ENCODE measurements at places on chromosomes 7 and 10. TPM values are rescaled to one million over a fixed set of nuclear protein-coding genes. Genes with fewer than 3 reads are reported as not detected.

DYDC2 gene
- polyA plus RNA-seq: not detected

PI4K2A gene
- 19.6 TPM for polyA plus RNA-seq

VIPR2 gene
- polyA plus RNA-seq: 0.41 TPM

- peaks cover 58% of the 10 kb centered on the region for H3K4me1 ChIP-seq
- H3K36me3 ChIP-seq: peaks cover 2% of the 10 kb centered on the region
- no peak overlapping the region for H3K27ac ChIP-seq
- H3K4me3 ChIP-seq: no peak overlapping the region
These were observed 51.8 kb downstream of the CUX1 start for GRCh38 chr7:101869026-101869900.

DNA sequence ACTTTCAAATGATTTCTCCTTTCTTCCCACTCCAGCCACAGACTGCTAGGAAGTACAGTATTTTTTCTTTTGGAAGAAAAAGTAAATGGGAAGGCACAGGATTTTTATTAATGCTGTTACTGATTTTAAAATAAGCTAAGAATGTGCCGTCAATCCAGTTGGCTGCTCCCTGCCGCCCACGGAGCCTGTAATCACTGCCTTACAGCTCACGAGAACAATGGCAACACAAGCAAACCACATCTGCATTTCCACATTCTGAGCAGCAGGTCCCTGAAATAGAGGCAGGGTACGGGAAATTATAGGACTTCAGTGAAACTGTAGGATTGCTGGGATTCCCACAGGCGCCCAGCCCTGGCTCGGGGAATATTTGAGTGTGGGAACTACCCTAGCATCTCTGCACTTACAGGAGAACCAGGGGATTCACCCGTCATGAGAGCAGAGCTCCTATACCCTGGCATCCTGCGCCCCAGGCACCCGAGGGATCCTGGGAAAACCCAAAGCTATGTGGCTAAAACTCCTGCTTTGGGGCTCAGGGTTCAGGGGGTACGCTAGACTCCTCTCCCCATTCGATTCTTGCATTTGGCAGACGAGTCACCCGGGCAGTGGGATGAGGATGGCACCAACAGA is 72.9 kb upstream of the TNS3 start:
- no peak overlapping the region for H3K27ac ChIP-seq
- H3K36me3 ChIP-seq: no peaks in the 10 kb centered on the region
- no peak overlapping the region for H3K4me3 ChIP-seq
- H3K27me3 ChIP-seq: no peaks in the 10 kb centered on the region
- DNase-seq: no peak

DNA sequence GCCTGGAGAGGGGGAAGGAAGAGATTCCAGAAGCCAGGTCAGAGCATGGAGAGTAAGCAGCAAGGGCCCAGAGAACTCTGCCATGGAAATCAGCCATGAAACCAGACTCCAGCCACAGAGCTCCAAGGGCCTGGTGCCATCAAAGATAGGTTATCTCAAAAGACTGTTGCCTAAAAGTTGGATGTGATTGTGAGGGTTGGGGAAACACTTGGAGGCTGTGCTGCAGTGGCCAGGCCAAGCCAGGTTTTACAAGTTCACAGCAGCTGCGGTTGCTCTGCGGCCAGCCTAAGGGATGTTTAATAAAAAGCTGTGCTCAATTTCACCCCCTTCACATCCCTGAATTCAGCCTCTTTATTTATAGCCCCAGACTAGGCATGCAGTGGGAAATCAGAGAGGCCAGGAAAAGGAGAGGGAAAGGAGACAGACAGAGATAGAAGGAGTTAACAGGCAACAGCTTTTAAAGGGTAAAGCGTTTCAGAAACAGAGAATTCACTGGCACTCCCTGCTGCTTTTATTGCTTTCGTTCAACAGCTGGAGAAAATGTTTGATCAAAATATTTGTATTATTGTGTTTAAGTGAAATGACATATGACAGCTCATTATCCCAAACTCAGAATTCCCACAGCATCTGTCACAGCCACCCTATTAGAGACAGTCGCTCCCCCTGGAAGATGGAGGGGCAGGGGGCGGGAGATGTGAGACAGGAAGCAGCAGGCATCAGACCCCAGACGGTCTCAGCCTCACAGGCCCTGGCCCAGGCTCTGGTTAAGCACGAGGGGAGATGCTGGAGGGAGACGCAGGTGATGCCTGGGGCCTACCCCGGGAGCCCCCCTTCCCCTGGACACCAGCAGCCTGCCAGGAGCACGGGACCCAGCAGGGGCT is 140.1 kb downstream of the GLI3 start:
- H3K27me3 ChIP-seq: no peaks in the 10 kb centered on the region
- no peaks in the 10 kb centered on the region for H3K36me3 ChIP-seq
- no peak overlapping the region for H3K4me3 ChIP-seq
- DNase-seq: no peak

DNA sequence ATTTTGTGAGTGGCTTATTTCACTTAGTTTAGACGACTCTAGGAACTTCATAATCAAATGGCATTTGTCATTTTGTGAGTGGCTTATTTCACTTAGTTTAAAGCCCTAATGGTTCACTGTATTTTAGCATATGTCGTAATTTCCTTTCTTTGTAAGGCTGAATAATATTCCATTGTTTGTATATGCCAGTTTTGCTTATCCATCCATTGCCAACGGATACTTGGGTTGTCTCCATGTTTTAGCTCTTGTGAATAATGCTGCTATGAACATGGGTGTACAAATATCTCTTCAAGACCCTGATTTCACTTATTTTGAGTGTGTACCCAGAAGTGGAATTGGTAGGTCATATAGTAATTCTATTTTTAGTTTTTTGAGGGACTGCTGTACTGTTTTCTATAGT is 31.8 kb downstream of the DOCK1 start:
- no peaks in the 10 kb centered on the region for H3K36me3 ChIP-seq
- H3K27ac ChIP-seq: no peak overlapping the region
- H3K4me3 ChIP-seq: no peak overlapping the region
- DNase-seq: no peak
- no peaks in the 10 kb centered on the region for H3K27me3 ChIP-seq
